ENCODE measurements at places on chromosomes 1 and 21.

- no peaks in the 10 kb centered on the region for H3K36me3 ChIP-seq
- peaks cover 12% of the 10 kb centered on the region for H3K27me3 ChIP-seq
- no peaks in the 10 kb centered on the region for H3K4me1 ChIP-seq
- H3K27ac ChIP-seq, result no peak overlapping the region
Measured at GRCh38 chr1:24903560-24903954, 26.5 kb downstream of the RUNX3 start.

GRCh38 chr1:209800984-209801834 lies 4.7 kb downstream of the IRF6 start:
- H3K36me3 ChIP-seq, result peaks cover 41% of the 10 kb centered on the region
- no peaks in the 10 kb centered on the region for H3K27me3 ChIP-seq
- no peak for DNase-seq

DNA sequence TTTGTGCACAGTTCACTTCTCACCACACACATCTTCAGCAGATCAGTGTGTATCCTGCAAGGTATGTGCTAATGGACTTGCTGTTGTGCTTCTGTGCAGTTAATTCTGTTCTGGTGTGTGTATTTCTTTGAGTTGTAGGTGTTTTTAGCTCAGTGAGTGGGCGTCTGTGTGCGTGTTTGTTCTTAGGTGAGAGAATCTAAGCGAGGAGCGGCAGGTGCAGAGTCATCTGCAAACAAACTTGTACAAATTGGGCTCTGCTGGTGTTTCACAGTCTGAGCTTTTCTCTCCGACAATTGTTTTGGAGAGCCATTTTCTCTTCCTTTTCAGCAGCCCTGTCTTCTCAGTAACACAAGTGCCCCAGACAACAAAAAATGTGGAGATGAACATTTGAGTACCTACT lies 43.6 kb downstream of the ACP6 start:
- H3K36me3 ChIP-seq, result no peaks in the 10 kb centered on the region
- no peak for DNase-seq
- no peak overlapping the region for H3K27ac ChIP-seq

GRCh38 chr1:8406960-8407359 lies 89.0 kb downstream of the SLC45A1 start:
- peaks cover 5% of the 10 kb centered on the region for H3K36me3 ChIP-seq
- no peak for DNase-seq
- no peak overlapping the region for H3K4me3 ChIP-seq
- peaks cover 18% of the 10 kb centered on the region for H3K4me1 ChIP-seq
- H3K27ac ChIP-seq, result no peak overlapping the region

DNA sequence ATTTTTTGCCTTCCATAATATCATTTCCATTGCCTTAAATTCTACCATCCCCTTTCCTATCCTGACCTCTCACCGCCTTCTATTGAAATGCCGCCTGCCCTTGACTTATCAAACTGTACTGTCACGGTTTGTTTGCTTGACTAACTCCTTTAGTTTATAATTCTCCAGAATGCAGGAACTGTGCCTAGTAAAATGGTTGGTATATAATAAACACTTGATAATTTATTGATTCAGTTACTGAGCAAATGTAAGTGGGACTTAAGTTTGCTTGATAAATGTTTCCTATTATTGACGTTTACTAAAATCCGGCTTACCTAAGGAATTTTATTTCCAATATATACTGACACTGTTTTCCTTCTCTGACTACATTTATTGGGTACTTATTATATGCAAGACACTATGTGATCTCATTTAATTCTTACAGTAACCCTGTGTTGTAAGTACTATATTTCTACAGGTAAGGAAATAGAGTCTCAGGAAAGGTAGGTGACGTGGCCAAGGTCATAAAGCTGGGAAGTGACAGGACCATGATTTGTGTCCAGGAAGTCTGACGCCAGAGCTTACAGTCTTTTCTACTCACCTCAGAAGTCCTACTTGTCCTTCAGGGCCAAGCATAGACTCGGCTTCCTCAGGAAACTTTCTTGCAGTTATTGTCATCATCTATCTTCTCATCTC lies 35.7 kb downstream of the DPT start:
- H3K4me3 ChIP-seq, result no peak overlapping the region
- no peaks in the 10 kb centered on the region for H3K36me3 ChIP-seq
- no peak for DNase-seq
- H3K27ac ChIP-seq, result no peak overlapping the region
- H3K27me3 ChIP-seq, result no peaks in the 10 kb centered on the region

Measured in keratinocyte (primary cell).